Activated CD4-positive, alpha-beta T cell treated with anti-CD3 and anti-CD28 coated beads, Interleukin-2, amount 50 U/mL, for 1 hour (primary cell): ENCODE measurements at places on chromosomes 16 and 17.

GRCh38 chr17:32814836-32815235 is 62.1 kb downstream of the MYO1D start:
- no peak for DNase-seq

DNA sequence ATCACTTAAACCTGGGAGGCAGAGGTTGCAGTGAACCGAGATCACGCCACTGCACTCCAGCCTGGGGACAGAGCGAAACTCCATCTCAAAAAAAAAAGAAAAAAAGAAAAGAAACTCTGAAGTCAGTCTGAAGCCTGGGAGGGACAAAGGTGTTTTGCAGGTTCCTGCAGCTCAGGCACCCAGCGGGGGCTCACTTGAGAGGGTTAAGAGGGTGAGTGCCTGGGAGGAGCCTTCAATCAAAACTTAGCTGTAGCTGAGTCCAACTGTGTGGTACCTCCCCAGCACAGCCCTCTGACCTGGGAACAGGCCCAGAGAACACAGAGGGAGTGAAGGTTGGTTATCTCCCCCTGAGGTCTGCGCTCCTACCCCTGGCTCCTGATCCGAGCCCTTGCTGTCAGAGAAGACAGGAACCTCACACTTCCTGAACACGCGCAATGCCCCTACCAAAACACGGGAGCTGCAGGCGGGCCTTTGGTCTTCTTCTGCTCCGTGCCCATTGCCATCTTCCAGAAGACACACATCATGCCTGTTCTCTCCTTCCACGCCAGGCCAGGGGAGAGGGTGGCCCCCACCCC is 20.4 kb upstream of the ZC3H18 start:
- DNase-seq = no peak

DNA sequence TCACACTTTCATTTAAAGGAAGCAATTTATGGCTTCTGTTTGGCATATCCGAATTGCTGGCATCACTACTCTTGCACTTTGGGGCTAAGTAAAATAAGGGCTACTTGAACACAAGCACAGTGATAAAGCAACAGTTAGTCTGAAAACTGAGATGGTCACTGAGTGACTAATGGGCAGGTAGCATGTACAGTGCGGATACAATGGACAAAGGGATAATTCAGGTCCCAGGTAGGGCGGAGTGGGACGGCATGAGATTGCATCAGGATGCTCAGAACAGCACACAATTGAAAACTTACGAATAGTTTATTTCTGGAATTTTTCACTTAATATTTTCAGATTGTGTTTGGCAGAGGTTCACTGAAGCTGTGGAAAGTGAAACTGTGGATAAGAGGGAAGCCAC is 9.2 kb upstream of the SMIM36 start:
- DNase-seq = no peak

DNA sequence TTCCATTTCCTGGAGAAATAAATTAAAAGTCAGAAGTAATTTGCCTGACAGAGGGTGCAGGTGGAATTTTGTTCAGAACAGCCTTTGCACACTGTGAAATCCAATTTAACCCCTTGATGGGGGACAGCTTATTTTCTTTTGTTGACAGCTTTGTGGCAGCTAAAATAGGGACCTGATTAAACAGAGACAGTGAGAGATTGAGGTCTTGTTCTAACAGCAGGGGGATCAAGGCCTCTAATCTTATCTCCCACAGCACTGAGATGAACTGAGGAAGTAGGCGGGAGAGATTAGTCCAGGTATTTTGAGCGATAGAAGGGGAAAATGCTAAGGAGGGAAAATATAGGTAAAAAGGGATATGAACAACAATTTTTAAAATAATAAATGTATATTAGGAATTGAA is 1491.4 kb upstream of the GOT2 start:
- no peak for DNase-seq

DNA sequence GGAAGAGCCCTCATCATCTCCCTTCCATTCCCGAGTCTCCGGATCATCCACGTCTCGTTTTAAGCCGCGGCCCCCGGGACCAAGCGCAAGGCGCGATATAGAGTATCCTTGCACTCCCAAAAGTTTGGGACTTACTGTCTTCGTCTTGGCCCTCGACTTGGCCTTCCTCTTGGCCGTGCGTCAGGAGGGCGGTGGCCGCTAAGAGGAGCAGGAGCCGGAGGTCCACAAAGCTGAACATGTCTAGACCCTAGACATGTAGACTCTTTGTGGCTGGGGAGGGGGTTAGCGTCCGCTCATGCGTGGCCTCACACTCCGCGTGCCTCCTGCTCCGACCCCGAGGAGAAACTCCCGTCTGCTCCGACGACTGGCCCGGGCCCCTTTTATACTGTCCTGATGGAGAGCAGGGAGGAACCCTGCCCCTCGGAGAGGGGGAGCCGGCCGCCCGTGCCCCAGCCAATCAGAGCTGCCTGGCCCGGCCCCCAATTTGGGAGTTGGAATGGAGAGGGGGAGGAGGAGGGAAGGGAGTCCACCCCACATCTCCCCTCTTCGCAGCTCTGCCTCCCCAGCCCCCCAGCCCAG is at the start of gene COL1A1:
COL1A1 (minus strand) TSS at position 356 of the 579 bp plus-strand sequence; CDS start at position 238, 118 bp downstream.
- no peak for DNase-seq

DNA sequence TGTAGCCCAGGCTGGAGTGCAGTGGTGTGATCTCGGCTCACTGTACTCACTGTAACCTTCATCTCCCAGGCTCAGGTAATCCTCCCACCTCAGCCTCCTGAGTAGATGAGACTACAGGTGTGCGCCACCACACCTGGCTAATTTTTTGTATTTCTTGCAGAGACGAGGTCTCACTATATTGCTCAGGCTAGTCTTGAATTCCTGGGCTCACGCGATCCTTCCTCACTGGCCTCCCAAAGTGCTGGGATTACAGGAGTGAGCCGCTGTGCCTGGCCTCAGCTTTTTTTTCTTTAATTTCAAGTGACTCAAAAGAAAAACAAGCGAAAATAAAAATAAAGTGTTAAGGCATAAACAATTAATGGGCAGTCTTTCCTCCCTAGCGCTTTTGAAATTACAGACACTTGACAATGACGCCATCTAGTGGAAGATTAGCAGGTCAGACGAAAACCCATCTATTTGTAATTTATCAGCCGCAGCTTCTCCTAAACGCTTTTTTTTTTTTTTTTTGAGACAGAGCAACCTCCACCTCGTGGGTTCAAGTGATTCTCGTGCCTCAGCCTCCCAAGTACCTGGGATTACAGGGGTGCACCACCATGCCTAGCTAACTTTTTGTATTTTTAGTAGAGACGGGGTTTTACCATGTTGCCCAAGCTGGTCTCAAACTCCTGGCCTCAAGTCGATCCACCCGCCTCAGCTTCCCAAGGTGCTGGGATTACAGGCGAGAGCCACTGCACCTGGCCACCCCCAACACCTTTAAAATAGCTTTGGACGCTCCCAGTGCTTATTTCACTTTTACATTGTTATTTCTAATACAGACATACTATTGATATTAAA is 28.1 kb upstream of the PECAM1 start:
- no peak for DNase-seq

DNA sequence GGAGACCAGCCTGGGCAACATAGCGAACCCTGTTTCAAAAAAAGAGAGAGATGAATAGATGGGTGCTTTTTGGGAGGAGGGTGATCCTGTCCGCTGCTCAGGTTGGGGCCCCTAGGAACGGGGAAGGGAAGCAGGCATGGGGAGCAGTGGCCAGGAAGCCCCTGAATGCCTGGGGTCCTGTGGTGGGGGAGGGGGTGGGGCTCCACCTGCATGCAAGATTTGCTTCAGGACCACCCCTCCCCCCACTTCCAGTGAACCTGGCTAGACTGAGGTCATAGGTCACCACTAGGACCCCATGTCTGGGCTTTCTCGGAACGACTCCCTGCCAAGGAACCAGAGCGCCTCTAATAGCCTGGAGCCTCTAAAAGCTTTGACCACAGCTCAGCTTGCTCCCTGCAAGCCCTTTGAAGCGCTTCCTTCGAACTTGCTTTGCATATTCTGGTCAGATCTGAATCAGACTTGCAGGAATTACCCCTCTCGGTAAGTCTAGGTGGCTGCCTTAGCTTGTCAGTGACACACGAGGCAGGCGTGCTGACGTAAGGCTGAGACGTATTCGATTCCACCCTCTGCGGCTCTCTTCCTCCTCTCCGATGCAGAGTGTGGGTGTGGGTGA is 3.7 kb downstream of the SOCS3 start:
- DNase-seq = peak; percentile 85

GRCh38 chr17:3447625-3448024 is 14.0 kb upstream of the OR1E2 start:
- DNase-seq = no peak

DNA sequence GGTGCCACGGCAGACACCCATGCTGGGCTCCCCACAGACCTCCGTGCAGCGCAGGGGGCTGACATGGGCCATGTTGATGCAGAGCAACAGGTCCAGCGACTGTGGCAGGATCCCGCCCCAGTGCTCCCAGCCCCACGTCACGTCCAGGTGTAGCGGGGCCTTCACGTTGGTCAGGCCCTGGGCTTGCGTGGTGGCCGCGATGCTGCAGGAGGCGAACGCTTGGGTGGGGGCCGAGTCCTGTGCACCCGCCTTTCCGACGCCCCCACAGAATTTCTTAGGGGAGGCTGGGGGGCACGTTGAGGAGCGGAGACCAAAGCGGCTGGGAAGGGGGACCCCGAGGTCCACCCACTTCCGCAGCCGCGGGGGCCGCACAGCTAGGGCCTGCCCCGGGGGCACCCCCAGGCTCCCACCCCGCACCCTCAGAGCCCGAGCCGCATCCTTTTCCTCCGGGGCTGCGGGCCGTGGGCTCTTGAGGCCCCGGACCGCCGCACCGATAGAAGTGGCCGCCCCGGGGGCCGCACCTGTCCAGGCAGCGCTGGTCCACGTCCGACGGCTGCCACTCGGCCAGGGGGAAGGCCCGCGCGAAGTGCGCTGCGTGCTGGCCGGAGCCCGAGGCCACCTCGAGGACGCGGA is 416 bp downstream of the METTL26 start:
- DNase-seq = no peak

DNA sequence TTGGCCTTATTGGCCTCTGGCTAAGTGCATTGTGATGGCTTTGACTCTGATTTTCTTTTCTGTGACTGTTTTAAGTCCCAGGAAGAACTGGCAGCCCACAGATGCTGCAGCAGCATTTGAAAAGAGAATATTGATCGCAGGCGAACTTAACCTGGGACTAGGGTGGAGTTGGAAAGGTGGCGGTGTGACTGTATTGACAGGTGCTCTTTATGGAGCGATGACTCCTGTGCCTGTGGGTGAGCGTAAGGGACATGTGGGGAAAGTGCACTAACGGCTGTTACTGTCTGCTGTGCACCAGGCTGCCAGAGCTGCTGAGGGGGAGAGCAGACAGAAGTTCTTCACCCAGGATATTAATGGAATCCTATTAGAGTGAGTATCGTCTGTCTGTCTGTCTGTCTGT is 21.3 kb downstream of the UBN1 start:
- no peak for DNase-seq

DNA sequence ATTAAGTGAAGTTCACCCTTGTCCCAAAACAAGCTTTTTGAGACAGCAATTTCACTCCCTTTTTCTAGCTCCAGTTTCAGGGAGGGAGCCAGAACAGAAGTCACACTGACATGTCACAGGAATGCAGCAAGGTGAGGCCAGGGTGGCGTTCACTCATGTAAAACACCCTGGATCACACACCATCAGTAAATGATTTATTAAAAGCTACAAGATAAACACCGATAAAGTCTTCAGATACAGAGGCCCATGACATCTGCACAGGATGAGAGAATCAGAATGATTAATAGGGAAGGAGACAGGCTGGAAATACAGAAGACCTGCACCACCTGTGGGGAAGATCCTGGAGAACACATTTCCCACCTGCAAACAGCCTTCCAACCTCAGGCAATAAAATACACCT is 77.5 kb upstream of the DYNLRB2 start:
- DNase-seq = no peak

DNA sequence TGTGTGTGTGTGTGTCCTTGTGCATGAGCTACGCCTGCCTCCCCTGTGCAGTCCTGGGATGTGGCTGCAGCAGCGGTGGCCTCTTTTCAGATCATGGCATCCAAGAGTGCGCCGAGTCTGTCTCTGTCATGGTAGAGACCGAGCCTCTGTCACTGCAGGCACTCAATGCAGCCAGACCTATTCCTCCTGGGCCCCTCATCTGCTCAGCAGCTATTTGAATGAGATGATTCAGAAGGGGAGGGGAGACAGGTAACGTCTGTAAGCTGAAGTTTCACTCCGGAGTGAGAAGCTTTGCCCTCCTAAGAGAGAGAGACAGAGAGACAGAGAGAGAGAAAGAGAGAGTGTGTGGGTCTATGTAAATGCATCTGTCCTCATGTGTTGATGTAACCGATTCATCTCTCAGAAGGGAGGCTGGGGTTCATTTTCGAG is 22.5 kb downstream of the STAT5A start:
- DNase-seq = no peak

DNA sequence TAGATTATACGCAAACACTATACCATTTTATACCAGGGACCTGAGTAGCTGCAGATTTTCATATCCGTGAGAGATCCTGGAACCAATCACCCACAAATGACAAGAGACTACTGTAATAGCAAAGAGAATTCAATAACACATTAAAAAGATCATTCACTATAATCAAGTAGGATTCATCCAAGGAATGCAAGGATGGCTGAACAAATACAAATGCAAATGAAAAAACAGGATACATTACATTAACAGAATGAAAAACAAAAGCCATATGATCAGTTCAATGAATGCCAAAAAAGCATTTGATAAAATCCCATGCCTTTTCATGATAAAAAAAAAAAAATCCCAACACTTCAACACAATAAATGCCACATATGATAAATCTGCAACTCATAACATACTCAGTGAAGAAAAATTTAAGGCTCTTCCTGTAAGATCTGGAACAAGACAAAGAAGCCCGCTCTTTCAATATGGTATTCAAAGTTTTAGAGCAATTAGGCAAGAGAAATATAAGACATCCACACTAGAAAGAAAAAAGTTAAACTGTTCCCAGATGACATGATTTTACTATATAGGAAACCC is 29.0 kb downstream of the N4BP1 start:
- no peak for DNase-seq

DNA sequence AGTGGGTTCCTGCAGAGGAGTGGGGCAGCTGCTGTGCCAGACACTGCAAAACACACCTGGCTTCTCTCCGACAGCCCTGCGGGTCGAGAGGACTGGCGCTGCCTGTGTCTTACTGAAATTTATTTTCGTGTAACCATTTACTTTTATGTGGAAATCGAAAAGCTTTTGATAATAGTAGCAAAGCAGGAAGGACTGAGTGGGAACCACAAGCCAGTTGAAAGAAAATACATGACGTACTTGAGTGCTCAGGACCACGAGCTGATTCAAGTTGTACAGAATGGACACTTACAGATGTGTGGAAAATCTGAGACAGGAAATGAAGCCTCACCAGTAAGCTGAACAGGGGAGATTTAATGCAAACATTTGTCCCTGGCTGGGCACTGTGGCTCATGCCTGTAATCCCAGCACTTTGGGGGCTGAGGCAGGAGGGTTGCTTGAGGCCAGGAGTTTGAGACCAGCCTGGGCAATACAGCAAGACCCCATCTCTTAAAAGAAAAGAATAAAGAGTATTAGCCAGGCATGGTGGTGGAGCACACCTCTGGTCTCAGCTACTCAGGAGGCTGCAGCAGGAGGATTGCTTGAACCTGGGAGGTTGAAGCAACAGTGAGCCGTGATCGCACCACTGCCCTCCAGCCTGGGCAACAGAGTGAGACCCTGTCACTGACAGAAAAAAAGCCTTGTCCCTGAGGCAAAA is 11.3 kb upstream of the RPL13 start:
- DNase-seq = peak; percentile 29
